ENCODE measurements at places on chromosomes 16 and 17. TPM values are rescaled to one million over a fixed set of nuclear protein-coding genes. Genes with fewer than 3 reads are reported as not detected.

The SOX9 gene
- 0.84 TPM for total RNA-seq

GRCh38 chr17:4049546-4049945 is 85.3 kb upstream of the ATP2A3 start:
- DNase-seq, result no peak

DNA sequence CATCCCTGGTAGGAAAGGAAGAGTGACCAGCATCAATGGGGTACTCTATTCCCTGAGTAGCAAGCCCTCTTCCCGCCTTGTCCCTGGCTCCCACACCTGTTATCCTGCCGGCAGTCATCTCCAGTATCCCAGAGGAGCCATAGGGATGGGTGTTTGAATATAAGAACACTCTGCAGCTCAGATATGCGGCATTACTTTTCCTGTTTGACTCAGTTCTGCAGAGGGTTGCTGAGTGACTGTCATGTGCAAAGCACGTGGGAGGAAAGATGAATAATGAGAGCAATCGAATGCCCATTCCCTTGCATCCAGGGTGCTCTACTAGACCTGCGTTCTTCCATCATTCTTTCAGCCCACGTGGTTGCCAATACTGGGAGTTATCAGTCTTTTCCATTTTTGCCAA is 115.1 kb downstream of the PRKCB start:
- DNase-seq, result no peak

GRCh38 chr16:56776562-56776961 is 46.6 kb downstream of the NUP93 start:
- no peak for DNase-seq

The WFIKKN1 gene
- 0.19 TPM for total RNA-seq

DNA sequence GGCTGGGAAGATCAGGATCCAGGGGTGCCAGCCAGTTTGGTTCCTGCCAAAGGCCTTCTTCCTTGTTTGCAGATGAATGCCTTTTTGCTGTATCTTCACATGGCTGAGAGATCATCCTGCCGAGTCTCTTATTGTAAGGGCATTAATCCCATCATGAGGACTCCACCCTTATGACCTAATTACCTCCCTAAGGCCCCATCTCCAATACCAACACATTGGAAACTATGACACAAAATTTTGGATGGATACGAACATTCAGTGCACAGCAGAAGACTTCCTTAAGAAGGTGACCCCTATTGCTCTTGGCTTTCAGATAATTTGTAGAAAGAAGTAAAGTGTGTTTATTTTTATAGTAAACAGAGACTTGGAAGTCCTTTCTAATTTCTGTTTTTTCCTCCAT is 1164.7 kb upstream of the CDH8 start:
- DNase-seq, result no peak

GRCh38 chr17:45035848-45036247 is 15.6 kb downstream of the DCAKD start:
- DNase-seq, result no peak

GRCh38 chr17:82089723-82090548 is 8.1 kb downstream of the FASN start:
- no peak for DNase-seq

GRCh38 chr16:77823067-77823466 is 34.7 kb downstream of the VAT1L start:
- DNase-seq, result no peak
